HEK293T (cell line): ENCODE measurements at places on chromosomes 1 and 21.

- no peak for DNase-seq
These were observed 79.9 kb downstream of the OLFML2B start for GRCh38 chr1:161943737-161944136.

DNA sequence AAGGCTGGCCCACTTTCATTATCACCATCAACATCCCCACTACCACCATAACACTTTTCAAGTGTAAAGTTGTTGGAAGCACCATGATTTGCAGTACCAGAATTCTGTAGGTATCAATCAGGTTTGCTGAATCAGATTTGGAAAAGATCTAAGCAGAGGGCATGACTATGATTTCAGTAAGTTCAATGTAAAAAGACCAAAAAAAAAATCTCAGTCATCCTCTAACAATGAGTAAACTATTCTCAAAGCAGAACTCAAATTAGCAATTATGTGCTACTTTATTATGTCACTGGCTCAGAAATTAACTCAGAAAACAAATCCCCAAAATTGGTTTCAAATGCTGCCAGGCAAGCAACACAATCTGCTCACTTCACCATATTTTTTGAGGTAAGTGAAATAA is 187.8 kb upstream of the HP1BP3 start:
- no peak for DNase-seq

- no peak for DNase-seq
These were observed 18.7 kb downstream of the DMRTB1 start for GRCh38 chr1:53477651-53478501.

- no peak for DNase-seq
These were observed 20.5 kb downstream of the PLA2G4A start for GRCh38 chr1:186849271-186849671.

- no peak for DNase-seq
These were observed 48.1 kb downstream of the S100B start for GRCh38 chr21:46556802-46557201.

- no peak for DNase-seq
These were observed 1141.3 kb downstream of the BRINP3 start for GRCh38 chr1:189336115-189337100.

- DNase-seq: no peak
These were observed 258.3 kb downstream of the MATN1 start for GRCh38 chr1:30465096-30465495.

DNA sequence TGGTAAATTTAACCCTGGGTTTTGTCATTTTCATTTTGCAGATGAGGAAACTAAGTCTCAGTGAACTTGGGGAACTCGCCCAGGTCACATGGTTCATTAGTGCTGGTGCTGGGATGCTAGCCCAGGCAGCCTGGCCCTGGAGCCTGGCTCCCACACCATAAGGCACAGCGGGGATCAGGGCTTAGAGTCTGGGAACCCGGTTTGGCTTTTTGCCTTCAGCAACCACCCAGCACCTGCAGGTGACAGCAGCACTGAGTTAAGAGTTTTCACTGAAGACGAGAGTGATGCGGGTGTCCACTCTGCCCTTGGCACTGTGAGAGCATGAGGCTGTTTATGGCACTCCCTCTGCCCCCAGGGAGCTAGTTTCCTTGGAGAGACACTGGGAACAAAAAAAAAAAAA is 18.4 kb upstream of the CD101 start:
- no peak for DNase-seq

- no peak for DNase-seq
These were observed 64.9 kb downstream of the KIFAP3 start for GRCh38 chr1:170009551-170009950.

GRCh38 chr1:38113159-38113666 is 66.6 kb upstream of the POU3F1 start:
- DNase-seq: no peak

DNA sequence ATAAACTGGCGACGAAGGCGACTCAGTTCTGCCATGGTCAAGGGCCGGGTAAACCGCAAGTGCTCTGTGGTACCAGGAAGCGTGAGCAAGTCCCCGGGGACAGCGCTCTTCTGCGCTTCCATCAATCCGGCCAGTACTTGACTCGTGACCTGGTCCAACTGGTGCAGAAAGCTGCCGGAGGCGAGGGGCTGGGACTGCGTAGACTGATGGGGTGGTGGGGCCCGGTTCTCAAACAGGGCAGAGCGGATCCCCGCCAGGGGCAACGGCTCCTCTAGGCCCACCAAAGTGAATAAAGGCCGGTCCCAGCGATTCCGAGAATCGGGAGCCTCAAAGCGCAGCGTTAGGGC is 852 bp downstream of the KTI12 start:
- peak; percentile 28 for DNase-seq

- no peak for DNase-seq
These were observed 94.4 kb downstream of the CD247 start for GRCh38 chr1:167423684-167424619.

DNA sequence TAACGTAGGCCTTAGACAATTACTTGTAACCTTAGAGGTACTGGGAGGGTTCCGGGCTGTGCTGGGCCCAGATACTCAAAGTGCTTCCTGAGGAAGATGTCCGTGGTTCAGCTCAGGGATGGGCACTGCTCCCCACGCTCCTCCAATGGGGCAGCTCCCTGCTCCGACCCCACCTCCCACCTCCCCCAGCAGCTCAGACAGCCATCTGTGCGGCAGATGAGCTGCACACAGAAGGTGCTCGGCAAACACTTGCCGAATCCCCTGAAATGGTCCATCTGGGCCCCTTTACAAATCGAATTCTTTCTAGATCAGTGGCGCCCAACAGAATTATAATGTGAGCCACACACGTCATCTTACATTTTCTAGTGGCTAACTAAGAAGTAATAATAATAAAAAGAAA is 242.4 kb upstream of the RAB4A start:
- no peak for DNase-seq

DNA sequence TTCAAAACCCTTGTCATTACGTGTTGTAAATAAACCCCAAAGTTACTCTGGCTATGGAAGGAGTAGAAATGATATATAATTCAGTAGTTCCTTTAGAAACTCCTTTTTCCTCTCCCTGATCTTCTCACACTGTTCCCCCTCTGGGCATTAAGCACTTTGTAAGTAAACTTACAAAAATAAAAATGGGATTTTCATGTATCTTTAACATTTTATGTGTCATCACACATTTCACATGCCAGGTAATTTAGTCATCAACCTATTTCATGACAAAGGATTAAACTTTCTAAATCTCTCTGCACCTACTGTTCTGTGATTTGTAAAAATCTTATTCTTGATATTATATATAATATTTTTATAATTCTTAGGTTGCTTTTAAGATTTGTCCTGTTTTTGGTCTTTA is 176.9 kb downstream of the NEK7 start:
- no peak for DNase-seq

DNA sequence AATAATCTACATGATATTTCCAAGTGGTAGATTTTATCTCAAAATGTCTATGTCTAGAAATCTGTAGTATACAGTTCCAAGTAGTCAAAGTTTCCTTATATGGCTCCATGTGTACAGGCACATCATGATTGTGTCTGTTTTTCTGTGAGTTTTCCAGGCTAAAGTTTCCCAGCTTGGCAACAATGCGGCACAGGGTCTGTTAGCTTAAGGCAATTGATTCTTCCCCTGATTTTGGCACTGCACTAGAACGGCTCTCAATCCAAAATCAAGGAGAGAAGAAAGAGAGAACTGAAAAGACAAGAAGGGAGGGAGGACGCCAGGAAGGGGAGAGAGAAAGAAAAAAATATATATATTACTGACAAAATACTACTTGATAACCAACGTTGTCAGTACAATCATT is 193.9 kb upstream of the SNX7 start:
- no peak for DNase-seq

DNA sequence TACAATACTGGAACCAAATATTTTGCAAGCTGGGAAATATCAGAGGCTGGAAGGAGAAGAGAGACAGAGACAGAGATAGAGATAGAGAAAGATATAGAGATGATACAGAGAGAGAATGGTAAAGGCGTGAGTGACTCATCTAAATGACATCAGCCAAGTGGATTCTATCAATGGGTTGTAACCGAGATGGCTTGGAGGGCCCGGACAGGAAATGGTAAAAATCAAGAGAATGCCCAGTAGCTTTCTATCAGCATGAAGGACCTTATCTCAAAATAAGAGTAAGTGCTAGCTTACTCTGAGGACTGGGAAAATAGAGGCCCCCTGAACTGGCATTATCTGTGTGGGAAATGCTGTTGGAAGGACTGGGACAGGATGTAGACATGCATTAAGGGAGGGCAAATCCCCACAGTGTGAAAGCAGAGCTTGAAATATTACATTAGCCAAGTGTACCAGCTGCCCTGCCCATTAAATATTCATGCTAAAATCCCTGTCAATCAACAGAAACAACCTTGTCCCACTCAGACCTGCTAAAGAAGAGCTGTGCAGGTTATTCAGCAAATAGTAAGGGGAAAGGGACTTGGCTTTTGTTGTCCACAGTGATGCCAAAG is 76.6 kb upstream of the ZNF644 start:
- no peak for DNase-seq

DNA sequence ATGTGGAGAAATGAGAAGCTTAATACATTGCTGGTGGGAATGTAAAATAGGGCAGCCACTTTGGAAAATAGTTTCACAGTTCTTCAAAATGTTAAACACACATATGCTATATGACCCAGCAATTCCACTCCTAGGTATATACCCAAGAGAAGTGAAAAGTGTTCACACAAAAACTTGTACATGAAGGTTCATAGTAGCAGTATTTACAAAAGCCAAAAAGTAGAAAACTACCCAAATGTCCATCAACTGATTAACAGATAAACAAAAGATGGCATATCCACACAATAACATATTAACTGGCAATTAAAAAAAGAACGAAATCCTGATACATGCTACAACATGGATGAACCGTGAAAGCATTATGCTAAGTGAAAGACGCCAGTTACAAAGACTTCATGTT is 33.7 kb downstream of the ARHGEF11 start:
- DNase-seq: no peak

DNA sequence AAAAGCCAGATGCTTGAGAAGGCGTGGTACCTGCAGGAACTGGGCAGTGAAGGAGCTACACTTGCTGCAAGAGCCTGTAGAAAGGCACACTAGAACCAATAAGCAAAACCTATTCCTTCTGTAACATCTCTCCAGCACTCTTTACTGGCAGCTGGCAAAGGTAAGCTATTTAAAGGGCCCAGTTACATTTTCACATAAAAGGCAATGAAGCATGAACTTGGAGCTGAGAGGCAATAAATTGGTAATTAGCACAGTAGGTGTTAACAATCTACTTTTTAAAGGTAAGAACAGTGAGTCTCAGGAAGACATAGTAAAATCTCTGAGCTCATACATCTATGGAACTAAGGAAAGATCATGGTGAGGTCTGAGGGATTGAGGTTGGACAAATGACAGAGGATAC is 167.1 kb upstream of the OLFM3 start:
- DNase-seq: no peak

DNA sequence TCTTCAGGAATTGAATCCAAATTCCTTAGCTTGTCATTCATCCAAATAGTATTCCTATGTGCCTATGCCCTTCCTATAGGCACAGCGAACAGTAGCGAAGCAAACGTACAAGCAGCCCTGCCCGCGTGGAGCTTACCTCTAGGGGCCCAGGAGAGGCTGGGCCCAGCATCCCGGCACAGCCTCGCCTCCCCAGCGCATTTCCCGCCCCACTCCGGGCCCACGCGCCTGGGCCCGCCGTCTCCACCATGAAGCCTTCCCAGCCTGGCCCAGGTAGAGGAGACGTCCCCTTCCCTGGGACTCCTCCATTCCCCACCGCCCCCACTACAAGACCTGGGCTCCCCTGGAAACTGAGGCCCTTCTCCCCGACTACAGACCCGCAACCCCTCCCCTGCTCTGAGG is 245 bp upstream of the TMEM269 start:
- DNase-seq: no peak

- DNase-seq: no peak
These were observed 164.0 kb downstream of the PGBD5 start for GRCh38 chr1:230261928-230262650.

DNA sequence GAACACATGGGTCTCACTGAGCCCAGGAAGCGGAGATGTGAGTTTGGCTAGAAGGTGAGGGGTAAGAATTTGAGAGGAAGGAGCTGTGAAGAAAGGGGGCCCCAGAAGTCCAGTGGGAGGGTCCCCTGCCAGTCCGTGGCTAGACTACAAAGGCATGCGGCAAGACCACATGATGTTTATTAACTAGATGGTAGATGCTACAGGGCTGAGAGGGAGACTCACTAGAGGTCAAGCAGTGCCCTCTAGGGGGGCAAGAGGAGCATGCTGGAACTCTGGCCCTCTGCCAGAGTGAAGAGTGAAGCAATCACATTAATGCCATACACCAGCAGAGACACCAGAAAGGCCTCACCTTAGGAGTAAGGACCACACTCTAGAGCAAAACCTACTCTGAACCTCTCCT is 12.2 kb downstream of the KIAA0319L start:
- DNase-seq: peak; percentile 52

DNA sequence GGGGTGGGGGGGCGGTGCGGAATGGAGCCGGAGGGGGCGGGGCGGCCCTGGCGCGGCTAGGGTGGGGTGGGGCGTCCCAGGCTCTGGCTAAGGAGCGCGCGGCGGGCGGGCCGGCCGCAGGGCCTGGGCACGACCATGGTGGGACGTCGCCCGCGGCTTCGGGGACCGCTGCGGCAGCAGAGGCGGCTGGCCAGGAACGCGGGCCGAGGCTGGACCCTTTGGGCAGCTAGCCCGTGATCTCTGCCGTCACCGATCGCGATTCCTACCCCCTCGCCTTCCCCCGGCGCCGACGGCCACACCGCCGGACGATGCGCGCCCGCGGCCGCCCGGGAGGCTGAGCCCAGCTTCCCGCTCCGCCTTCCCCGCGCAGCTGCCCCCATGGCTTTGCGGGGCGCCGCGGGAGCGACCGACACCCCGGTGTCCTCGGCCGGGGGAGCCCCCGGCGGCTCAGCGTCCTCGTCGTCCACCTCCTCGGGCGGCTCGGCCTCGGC is at the start of gene MAP3K21:
TSS of gene MAP3K21 (plus strand) at position 74 of the 491 bp plus-strand sequence. CDS start at position 379, 305 bp downstream.
- no peak for DNase-seq

DNA sequence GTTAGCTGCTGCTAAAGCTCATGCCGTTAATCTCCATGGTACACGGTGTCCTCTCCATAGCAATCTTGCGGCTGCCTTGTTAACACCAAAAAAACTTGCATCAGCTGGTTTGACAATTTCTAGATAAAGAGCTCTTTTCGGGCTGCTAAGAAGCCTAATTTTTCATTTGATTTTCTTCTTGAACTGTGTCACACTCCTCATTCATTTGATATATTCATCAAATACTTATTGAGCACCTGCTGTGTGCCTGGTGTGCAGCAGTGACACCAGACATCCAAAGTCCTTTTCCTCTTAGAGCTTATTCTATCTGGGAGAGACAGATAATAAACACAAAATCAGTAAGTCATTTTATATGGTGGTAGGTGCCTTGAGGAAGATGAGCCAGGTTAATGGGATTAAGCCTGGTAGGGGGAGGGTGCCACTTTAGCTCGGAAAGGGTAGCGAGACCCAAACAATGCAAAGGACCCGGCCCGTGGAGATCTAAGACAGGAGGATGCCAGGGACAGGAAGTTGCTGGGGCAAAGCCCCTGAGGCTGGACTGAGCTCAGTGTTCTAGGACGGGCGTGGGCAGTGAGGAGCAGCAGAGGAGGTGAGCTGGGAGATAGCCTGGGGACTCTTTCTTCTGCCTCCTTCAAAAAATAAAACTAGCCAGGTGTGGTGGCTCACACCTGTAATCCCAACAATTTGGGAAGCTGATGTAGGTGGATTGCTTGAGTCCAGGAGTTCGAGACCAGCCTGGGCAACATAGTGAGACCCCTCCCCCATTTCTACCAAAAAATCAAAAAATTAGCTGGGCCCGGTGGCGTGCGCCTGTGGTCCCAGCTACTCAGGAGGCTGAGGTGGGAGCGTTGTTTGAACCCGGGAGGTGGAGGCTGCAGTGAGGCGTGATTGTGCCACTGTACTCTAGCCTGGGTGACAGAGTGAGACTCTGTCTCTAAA is 50.7 kb upstream of the LGALS8 start:
- DNase-seq: no peak

- no peak for DNase-seq
These were observed 64.5 kb upstream of the USP24 start for GRCh38 chr1:55279627-55280026.
